ENCODE measurements at places on chromosomes 1 and 21. TPM values are rescaled to one million over a fixed set of nuclear protein-coding genes. Genes with fewer than 3 reads are reported as not detected.

- no peak for DNase-seq
Measured at GRCh38 chr1:206742719-206743383, 27.7 kb upstream of the IL19 start.

- no peak for DNase-seq
Measured at GRCh38 chr1:24589200-24589599, 33.3 kb downstream of the NCMAP start.

- DNase-seq, result no peak
Measured at GRCh38 chr1:242828828-242829227, 304.3 kb upstream of the PLD5 start.

GRCh38 chr1:13600762-13601453 is 17.3 kb downstream of the PDPN start:
- DNase-seq, result no peak

GRCh38 chr1:67817319-67817718 is 15.9 kb downstream of the GNG12 start:
- DNase-seq, result no peak

- DNase-seq, result no peak
Measured at GRCh38 chr1:179677882-179678281, 65.2 kb upstream of the FAM163A start.

GRCh38 chr1:56780826-56781225 is 38.4 kb downstream of the FYB2 start:
- no peak for DNase-seq

DNA sequence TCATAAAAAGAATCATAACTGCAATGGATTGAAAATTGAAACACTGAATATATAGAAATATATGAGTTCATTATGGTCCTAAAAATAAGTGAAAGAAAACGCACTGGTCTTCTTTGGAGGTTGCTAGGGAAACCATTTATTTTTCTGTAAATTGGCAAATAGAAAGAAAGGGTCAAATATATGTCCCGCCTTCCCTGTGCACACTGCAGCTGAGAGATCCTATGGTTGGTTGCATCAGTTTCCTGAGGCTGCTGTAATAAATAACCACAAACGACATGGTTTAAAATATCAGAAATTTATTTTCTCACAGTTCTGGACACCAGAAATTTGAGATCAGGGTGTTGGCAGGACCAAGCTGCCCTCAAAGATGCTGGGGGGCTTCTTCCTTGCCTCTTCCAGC is 35.0 kb downstream of the CA6 start:
- DNase-seq, result no peak

DNA sequence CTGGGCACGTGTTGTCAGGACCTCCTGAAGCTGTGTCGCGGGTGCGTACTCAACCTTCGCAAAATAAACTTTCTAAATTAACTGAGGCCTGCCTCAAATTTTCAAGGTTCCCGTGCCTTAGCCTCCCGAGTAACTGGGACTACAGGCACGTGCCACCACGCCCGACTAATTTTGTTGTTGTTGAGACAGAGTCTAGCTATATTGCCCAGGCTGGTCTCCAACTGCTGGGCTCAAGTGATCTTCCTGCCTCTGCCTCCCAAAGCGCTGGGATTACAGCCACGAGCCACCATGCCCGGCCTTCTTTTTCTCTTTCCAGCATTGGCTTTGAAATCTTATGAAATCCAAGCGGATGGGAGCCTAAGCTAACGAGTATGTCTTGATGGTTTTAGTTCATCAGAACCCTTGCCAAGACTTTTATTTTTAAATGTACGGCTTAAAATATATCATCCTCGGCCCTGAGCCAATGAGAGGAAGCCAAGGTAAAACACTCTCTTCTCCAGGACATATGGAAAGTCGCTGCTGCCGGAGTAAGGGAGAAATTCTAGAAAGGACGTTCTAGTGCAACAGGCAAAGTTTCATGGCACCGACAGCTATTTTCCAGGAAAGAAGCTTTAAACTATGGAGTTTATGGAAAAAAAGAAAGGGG is 12.7 kb upstream of the ERVH48-1 start:
- DNase-seq, result no peak

DNA sequence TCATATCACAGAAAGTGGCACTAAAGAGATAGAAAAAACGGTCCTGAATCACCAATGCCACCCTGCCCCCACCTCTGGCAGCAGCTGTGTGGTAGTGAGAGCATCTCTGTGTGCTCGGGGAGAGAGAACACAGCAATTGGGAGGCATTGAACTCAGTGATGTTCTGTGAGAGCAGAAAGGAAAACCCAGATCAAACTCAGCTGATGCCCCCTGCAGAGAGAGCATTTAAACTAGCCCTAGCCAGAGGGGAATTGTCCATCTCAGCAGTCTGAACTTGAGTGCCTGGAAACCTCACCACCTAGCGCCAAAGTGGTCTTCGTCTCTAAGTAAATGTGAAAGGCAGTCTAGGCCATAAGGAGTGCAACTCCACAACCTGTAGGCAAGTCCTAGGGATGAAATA is 21.3 kb downstream of the SLC44A5 start:
- no peak for DNase-seq

- peak; percentile 39 for DNase-seq
Measured at GRCh38 chr1:62144238-62144831, 50.3 kb upstream of the L1TD1 start.

GRCh38 chr1:6002714-6003501 is 10.7 kb upstream of the NPHP4 start:
- peak; percentile 48 for DNase-seq

- DNase-seq, result no peak
Measured at GRCh38 chr1:114589122-114589521, 7.7 kb upstream of the BCAS2 start.

DNA sequence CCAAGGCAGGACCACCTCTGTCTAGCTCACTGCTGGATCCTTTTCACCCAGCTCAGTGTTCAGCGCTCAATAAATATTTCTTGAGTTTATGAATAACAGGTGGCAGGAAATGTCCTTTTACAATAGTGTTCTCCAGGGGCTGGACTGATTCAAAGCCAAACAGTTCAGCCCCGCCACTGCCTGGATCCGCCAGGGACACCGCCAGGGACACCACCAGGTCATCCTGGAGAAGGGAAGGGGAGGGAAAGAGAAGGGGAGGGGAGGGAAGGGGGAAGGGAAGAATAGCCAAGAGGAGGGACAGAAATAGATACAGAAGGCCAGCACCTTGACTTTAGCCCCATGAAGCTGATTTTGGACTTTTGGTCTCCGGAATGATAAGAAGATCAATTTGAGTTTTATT is 255.6 kb downstream of the GRIK3 start:
- no peak for DNase-seq

GRCh38 chr1:147626739-147627138 is 43.6 kb downstream of the ACP6 start:
- DNase-seq, result no peak

DNA sequence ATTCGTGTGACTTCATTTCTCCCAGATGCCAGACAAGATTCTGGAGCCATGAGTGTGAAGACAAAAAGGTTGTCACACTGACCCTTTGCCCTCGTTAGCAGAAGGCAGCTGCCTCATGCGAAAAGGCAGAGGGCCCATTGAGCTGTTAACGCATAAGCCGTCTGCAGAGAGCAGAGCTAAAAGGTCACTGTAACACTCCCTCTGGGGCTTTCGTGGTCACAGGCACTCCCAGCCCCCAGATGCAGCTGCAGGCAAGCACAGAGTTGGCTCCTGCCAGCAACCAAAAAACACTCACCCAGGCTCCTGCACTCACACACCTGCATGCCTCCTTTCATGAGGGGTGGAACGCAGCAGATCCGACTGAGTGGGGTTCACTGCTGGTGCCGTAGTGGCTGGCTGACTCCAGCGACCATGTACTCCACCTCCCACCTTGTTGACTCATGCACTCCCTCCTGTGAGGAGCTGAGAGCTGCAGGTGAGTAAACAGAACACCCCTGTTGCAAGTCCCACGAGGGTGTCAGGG is 287.5 kb downstream of the SMYD3 start:
- peak; percentile 68 for DNase-seq

DNA sequence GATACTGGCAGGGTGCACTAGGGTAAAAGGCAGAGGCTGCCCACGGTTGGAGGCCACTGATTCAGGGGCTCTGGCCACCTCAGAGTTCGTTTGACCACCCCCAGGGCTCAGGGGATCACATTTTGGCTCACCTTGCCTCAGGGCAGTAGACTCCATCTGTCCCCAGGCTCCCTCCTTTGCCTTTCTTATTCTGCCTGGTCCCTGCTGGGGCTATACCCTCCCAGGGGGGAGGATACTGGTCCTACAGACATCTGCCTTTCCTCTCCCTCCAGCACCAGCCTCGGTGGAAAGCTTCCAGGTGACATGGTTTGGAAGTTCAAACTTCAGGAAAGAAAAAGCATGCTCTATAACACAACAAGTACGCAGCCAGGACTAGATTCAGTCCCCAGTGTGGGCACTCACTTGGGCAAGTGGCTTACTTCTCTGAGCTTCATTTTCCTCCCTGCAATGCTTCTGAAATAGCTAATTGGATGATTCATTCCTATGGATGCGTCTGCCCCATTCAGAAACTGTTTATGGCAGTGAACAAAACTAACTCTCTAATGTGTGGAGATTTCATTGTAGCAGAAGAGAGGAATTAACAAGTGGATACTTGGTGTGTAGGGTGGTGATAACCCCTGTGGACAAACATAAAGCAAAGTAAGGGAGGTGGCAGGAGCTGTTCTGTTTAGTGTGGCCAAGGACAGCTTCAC is 154.8 kb downstream of the TRABD2B start:
- DNase-seq, result no peak

GRCh38 chr21:35633501-35633900 is 426.8 kb downstream of the SETD4 start:
- DNase-seq, result no peak

DNA sequence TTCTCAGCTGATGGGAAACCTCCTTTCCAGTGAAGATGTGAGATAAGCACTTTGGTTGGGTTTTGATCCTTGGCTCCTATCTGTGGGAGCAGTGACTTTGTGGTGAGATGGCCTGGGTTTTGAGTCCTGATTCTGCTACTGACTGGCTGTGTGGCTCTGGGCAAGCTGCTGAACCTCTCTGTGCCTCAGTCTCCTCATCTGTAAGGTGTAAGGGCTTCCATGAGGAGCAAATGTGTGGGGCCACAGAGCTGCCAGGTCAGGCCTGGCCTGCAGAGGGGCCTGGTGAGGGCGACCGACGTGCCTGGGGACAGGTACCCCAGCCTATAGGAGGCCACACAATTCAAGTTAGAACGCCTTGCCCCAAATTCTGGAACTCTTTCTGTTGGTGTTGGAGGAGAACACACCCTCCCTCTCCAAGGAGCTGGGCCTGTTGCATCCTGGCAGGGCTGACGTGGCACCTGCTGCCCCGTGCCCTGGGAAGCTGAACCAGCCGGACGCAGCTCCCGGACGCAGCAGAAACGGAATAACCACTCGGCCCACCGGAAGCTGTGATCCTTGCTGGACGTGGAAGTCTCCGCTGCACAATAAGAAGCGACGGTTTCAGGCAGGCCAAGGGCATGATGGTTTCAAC is 62.7 kb downstream of the AGPAT3 start:
- DNase-seq, result no peak

DNA sequence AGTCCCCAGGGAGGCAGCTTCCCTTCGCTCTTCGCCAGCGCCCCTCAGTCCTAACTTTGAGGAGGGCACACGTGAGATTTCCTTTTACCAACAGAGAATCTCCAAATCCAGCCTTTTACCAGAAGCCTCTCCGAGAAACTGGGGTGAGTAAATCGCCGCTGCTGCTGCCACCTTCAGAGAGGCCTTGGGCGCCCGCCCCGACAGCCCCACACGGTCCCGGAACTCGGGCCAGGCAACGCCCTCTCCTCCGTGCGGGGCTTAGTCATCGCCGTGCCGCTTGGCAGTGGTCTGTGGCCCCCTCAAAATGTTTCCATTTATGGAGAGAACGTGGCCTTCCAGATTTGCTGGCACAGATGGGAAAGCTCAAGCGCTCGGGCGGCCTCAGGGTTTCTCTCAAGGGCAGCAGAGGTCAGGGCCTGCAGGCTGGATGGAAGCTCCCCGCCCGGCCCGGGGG is 41.4 kb upstream of the COL6A2 start:
- DNase-seq, result no peak

CR1L gene
- not detected for total RNA-seq

KIF2C gene
- total RNA-seq, result 72.9 TPM

PRAMEF10 gene
- not detected for total RNA-seq

BTG3 gene
- total RNA-seq, result 13.9 TPM

SPRR2G gene
- total RNA-seq, result not detected

PTPN22 gene
- total RNA-seq, result not detected

TMEM82 gene
- total RNA-seq, result 0.97 TPM

ZNF326 gene
- 20.9 TPM for total RNA-seq

LRRC39 gene
- total RNA-seq, result not detected
